ENCODE measurements at places on chromosomes 6 and 20.
A peak's percentile ranks its signal among the peaks of the same experiment; 100 is the strongest.

DNA sequence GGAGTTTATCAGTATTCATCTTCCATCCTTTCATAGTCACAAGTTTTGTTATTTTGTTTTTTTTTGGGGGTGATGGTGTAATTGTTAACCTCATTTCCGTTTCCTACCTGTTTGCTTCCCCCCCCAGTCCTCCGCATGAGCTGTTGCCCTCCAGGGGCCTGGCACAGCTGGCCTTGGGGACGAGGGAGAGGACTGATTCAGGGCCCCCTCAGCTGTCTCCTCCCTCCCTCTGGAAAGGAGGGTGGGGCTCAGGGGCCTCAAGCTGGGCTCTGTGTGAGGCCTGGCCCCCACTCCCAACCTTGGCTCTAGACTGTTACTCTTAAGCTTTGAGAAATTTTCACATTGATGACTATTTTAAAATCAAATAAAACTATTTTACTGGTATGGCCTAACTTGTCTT, 4.0 kb downstream of the LRRC73 start:
- no peak for DNase-seq

- DNase-seq, result no peak
These were observed 7.8 kb downstream of the DLGAP4 start for GRCh38 chr20:36313926-36314325.

- DNase-seq, result no peak
These were observed 274.8 kb downstream of the TFAP2C start for GRCh38 chr20:56903858-56904257.

DNA sequence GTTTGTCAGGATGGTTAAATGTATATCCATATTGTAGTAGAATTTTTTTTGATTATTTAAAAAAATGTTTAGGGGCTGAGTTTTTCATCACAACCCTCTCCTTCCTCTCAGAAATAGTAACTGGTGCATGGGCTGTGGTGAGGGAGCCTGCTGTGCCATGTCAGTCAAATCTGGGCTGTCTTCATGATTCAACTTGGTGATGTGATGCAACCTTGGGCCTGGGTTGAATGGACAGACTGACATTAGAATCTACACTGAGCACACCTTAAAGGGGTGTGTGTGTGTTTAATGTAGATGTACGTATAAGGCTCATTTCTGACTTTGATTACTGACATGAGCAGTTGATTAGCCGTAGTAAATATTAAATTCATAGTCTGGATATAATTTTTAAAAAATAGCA, 3.7 kb downstream of the TJAP1 start:
- no peak for DNase-seq

- DNase-seq, result peak; percentile 47
These were observed at the start of gene B3GAT2 for GRCh38 chr6:70956451-70957283. Gene B3GAT2, minus strand, starts transcription at chr6:70957060. Its CDS starts 631 bp downstream, at chr6:70956429.

DNA sequence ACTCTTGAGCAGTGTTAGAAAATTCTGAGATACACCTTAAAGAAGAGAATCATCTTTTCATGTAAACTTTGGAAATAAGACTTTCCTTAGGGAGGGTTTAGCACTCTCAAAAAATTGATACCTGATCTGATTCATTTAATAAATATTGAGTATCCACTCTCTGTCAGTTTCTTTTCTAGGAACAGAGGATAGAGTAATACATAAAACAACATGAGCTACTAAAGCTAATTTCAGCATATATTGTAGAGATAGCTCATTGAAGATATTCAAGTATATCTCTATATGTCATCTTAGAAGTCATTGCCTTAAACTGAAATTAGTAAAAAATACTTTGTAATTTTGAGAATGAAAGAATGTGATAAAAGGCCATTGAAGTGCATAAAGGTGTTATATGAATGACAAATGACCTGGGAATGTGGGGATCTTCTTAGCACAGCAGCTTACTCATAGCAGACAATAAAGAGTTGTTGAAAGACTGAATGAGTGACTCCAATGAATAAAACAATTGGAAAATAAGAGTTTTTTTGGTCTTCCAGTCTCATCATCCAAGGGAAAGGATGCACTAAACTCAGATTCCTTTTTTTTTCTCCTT, 29.2 kb downstream of the RHAG start:
- no peak for DNase-seq

- no peak for DNase-seq
These were observed 181.6 kb upstream of the SYNCRIP start for GRCh38 chr6:85824329-85824728.

DNA sequence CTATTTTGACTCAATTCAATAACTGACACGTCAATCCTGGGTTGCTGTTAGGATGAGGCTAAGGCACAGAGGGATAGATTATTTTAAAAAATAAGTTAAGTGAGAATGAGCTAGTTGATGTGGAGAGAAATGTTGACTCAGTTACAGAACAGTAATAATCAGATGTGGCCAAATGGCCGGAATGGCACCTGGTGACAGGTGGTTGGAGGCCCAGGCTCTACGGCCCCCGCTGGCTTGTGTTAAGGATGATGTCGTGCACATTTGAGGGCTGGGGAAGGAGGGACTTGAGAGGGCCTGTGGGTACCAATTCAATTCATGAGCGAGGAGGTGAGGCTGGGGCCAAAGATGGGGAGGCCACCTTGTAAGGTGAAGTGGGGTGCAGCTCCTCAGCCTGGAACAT, 31.7 kb downstream of the APCDD1L start:
- no peak for DNase-seq

DNA sequence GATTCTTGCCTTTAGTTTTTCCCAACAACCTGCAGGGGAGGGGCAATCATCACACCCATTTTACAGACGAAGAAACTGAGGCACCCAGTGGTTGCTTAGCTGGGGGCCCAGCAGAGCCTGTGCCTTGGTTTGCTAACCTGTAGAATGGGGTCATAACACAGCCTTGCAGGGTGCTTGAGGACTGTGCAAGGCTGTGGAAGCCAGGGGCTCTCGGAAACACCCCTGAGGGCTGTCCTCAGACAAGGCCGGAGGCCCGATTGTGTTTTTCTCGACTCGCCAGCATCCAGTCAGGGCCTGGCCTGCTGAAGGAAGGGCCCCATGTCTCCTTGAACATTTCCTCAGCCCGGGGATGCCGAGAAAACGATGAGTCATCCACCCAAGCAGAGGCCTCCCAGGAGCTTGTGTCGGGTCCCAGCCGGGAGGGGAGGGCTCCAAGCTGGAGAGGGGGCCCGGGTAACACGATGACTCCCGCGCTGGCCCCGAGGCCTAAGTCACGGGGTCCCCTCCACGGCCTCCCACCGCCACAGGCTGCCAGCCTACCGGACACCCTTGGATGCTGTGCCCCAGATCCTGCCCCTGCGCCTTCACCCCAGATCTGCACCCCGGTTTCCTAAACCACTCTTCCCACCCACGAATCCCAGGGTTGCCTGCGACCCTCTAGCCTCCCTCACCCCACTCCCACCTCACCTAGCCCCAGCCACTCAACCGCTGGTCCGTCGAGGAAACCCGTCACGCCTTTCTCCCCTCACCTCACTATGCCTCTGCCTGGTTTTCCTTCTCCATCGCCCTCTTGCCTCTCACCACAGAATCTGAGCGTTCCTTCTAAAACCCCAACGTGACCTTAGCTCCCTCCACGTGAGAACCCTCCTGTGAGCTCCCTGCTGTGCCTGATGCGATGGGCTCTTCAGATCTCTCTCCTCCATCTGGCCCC, 10.6 kb downstream of the NOL4L start:
- peak; percentile 86 for DNase-seq

- no peak for DNase-seq
These were observed 174.0 kb downstream of the SASH1 start for GRCh38 chr6:148516617-148517016.

DNA sequence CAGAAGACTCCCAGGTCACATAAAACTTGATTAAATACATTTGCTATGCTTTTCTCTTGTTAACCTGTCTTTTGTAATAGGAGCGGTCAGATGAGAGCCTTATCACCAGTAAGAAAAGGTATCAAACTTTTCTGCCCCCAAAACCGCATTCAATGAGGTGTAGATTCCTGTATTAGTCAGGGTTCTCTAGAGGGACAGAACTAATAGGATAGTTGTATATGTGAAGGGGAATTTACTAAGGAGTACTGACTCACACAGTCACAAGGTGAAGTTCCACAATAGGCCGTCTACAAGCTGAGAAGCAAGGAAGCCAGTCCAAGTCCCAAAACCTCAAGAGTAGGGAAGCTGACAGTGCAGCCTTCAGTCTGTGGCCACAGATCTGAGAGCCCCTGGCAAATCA, 32.7 kb downstream of the PTPRK start:
- no peak for DNase-seq

DNA sequence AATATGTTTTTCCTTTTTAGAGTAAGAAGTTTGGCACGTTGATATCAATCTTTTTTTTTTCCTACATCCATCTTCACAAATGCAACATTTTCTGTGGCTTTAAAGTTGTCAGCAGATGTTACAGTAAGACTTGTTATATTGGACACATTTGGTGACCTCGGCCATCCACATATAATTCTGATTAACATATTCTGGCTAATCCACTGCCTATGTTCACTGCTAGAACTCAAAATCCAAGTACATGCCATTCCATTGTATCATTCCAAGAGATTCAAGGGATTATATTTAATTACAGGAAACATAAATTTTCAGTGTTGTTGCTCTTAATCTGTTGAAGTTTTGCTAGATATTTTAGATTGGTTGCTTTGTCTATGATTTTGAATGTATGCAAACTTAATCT, 367.6 kb downstream of the TENT5A start:
- no peak for DNase-seq

DNA sequence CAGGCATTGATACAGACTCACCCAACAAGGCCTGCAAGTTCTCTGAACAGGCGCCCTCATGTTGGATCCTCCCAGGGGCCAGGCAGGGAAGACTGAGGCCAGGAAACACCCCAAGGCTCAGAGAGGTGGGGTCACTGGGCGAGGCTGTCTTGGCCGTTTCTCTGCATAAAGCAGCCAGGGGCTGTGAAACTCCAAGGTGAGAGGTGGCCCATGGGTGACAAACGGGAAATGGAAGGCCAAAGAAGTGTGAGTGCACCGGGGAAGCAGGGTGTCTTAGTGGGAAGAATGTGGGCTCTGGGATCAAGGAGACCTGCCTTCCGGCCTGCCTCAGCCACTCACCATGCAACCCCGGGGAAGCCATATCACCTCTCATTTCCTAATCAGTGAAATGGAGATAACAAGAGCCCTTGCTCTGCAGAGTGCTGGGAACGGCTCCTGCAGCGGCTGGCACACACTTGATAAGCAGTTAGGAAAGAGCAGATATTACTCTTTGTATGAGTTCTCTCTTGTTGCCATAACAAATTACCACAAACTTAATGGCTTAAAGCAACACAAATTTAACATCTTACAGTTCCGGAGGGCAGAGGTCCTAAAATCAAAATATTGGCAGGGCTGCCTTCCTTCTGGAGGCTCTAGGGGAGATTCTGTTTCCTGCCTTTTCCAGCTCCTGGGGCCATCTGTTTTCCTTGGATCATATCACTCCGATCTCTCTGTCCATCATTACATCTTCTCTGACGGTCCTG, 168.6 kb downstream of the NFATC2 start:
- DNase-seq, result no peak

DNA sequence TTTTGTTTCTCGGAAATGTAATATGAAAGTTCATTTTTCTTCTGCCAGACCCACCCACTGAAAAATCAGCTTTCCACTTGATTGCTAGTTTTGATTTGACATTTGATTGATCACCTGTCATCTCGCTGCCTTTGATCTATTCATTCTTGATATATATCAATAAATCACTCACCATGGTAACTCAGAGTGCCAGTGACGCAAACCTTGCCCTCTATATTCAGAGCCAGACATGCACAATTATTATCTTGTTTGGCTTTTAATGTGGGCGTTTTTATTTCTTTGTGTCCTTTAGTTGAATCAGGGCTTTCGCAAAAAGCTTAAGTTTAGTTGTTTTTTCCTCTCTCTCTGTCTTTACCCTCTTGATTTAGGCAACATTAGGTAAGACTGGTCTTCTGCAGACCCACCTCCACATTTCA, 2.0 kb downstream of the TSHZ2 start:
- no peak for DNase-seq

- no peak for DNase-seq
These were observed 224.3 kb upstream of the SLC35B3 start for GRCh38 chr6:8659404-8660189.

All from NCI-H2171 treated with DMSO at 0.1 percent for 48 hours (cell line).